ENCODE measurements at places on chromosomes 11 and 22.

DNA sequence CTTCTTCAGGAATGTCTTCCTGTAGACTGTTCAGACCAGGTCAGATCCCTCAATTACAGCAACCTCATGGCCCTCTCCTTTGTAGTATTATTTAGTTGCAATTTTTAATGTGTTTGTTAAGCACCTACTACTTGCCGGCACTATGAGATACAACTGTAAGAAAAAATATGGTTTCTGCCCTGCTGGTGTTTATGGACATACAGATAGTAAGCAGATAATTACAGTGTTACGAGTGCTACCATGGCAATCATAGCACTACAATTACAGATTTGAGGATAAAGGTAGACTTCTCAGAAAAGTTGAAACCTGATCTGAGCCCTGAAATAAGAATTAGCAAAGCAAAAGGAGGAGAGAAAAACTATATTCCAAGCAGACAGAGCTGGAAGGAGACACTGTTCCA, 2.8 kb downstream of the LRRC51 start:
- DNase-seq: no peak

DNA sequence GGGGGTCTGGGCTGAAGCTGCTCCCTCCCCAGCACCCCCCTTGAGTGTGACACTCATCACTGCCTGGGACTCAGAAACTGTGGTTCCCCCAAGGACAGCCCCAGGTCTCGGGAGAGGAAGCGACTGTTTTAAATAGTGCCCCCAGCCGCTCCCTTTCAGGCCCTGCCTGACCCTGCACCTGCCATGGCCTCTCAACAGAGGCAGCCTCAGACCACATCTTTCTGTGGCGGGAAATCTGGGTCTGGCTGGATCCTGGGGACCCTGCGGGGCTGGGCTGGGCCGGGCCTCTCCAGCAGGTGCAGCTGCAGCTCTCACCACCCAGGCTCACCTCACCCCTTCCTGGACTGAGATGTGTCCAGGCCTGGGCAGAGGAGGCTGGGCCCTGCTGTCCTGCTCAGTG, 3.7 kb upstream of the IGLL1 start:
- DNase-seq: no peak

DNA sequence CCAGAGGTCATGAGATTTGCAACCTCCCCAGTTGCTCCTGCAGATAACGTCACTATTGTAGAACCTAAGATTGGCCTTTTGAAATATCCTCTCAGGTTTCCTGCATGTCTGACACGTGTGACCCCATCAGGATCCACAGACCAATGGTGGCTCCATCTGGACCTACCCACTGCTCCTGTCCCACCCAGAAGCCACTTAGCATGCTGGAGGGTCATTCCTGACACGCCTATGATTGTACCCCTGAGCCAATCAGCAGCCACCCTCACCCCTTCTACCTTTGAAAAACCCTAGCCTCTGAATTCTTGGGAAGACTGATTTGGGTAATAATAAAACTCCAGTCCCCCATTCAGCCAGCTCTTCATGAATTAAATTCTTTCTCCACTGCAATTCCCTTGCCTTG, 20.1 kb upstream of the NARS2 start:
- DNase-seq: no peak

DNA sequence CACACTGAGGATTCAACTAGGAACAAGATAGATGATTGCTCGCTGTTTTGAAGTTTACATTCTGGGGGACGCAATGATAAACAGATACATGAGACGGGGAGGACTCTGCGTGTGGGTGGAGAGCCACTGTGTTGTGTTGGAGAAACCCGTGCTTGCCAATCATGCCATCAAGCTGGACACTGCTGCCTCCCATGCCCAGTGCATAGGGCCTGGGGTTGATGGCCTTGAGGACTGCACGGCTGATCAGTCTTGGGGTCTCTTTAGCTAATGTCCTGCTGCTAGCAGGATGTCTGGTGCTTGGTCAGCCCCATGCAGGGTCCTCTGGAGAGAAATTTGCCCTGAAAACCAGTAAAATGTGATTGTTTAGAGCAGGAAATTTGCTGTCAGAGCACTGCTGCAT, 221.2 kb upstream of the B3GAT1 start:
- DNase-seq: no peak

GRCh38 chr11:60939855-60940254, 12.1 kb downstream of the SLC15A3 start:
- no peak for DNase-seq

GRCh38 chr22:50396751-50397370, 53.7 kb downstream of the PPP6R2 start:
- no peak for DNase-seq

- no peak for DNase-seq
Measured at GRCh38 chr11:119337581-119338317, 2.9 kb downstream of the C1QTNF5 start.

DNA sequence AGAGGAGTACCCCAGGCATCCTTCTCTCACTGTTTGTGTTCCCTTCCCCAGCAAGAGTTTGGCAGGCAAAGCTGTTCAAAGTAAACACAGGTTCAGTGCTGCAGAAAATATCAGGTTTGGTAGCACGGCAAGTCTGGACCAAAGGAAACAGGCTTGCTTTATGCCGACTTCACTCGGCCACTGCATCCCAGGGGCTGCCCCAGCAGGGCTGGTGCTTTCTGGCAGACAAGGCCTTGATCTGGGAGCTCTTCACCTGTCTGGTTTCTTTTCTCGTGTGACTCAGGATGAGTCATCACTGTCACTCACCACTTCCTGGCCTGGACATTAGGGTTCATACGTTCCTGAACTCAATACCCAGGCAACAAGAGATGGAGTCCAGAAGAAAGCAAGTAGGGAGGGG, 52.6 kb upstream of the NAV2 start:
- no peak for DNase-seq

DNA sequence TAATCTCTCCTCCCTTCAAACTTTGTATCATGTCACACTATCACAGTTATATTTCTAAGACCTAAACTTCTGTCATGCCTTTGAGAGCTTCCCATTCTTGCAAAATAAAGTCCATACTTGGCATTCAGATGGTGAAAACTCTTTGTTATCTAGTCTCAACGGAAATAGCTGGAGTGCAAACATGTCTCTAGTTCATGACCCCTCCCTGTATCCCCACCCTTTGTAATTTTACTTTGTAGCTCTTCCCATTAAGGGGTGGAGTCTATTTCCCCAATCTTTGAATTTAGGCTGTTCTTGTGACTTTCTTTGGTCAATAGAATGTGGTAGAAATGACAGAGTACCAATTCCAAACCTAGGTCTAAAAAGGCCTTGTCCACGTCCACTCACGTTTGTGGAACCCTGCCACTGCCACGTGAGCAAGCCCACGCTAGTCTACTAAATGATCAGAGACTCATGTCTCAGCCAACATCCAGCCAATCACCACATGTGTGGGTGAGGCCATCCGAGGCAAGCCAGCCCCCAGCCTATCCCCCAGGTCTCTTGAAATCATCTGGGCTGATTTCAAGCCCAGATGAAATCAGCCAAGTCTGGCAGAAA, 23.4 kb downstream of the SLN start:
- DNase-seq: no peak

DNA sequence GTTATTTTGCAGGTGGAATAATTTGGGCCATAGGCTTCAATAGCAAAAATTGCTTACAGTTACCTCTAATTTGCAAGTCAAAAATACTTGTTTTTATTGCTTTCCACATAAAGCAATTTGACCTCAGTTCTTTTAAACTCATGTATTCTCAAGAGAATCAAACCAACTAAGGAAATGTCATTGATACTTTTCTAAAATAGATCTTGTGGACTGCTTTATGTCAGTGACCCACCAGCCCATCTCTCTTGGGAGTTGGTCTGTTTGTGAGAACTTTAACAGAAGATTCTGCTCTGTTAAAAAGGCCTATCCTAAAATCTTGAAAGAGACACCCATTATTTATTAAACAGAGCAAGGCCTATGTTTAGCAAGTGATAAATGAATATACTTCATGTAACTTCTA, 75.2 kb downstream of the DDIAS start:
- no peak for DNase-seq

DNA sequence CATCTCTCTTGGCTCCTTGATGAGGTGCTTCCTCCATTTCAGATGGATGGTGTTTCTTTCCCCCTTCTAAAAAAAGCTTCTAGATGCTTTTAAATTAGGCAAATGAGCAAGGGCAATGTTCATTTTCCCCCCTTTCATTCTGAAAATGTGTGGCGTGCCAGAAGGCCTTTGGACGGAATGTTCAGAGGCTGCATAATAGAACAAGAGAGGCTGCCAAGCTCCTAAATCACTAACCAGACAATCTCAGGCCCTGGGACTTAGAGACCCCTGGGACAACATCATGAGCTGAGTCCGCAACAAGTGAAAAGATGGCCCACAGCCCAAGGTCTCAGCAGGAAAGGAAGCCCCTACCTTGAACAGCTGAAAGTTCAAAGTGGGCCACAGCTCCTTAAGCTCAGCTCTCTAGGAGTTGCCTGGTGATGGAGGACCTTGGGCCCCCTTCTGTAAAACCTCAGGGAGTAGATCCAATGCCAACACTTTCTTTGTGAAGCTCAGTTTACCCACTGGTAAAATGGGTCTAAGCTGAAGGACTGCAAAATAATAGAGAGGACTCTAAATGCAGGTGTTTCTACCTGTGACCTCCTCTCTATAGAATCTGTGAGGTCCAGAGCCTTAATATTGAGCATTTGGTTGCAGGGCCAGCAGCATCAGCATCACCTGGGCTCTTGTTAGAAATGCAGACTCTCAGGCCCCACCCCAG, 144.0 kb downstream of the FBXO7 start:
- peak; percentile 63 for DNase-seq

- DNase-seq: no peak
Measured at GRCh38 chr11:129846508-129847335, 31.1 kb downstream of the TMEM45B start.

- DNase-seq: no peak
Measured at GRCh38 chr11:45920531-45921477, 1.7 kb upstream of the LARGE2 start.

GRCh38 chr11:64880240-64881001, 2.0 kb upstream of the EHD1 start:
- no peak for DNase-seq

- DNase-seq: no peak
Measured at GRCh38 chr11:73866095-73866579, 10.5 kb downstream of the COA4 start.

- no peak for DNase-seq
Measured at GRCh38 chr11:76670485-76671236, at the start of gene LRRC32. Gene LRRC32, minus strand, starts transcription at chr11:76670747. Its CDS starts 4,793 bp downstream, at chr11:76665954.

GRCh38 chr22:41863472-41863871, 30.6 kb downstream of the SREBF2 start:
- no peak for DNase-seq

DNA sequence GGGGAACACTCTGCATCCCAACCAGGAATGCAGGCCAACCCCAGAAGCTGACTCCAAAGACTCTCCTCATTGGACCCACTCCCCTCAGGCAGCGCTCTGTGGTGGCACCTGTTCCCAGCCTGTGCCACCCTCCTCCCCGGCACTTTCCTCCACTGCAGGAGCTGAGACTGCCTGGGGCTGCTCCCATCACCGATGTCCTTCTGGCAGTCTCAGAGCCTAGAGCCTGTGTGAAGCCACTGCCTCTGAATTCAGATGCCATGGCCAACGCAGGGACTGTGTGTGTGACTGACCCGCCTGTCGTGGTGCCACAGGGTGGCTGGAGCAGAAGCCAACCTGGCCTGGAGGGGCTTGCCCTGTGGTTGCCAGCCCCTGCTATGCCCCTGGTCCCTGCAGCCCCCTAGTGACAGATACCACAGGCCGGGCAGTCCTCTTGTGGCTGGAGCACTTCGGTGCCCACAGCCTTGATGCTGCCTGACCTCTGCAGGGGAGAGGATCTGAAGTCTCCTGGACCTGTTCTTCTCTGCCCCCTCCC, 43.2 kb downstream of the TBX1 start:
- DNase-seq: no peak
